ENCODE measurements at places on chromosomes 5 and 9. TPM values are rescaled to one million over a fixed set of nuclear protein-coding genes. Genes with fewer than 3 reads are reported as not detected.

- DNase-seq, result no peak
These were observed 25.8 kb downstream of the CDC25C start for GRCh38 chr5:138305797-138306196.

DNA sequence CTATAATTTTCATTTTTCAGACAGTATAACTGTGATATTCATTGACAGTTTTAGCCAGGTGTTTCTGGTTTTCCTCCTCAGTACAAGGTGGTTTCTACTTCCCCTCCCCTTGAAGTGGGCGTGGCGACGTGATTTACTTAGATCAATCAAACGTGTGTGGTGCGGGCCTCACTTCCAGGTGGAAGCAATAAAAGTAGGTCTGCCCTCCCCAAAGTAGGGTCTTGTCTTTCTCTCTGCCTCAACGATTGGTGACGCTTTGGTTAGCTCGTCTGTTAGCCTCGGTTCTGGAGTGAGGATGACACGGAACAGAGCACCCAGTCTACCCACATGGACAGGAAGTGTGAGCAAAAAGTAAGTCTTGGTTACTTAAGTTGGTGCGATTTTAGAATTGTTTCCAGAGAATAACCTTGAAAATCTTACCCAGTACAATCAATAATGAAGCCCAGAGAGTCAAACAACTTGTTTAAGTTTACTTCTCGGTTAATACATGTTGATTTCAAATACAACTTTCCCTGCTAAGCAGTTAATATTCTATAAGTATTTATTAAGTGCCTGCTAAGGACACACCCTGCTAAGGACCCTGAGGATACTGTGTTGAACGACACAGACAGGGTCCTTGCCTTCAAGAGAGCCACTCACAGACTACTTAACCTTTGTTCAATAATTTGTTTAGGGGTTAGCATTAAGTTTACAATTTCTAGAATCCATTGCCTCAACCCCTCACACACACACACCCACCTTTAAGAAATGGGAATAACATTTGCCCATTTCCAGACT lies 48.4 kb downstream of the COX7C start:
- no peak for DNase-seq

DNA sequence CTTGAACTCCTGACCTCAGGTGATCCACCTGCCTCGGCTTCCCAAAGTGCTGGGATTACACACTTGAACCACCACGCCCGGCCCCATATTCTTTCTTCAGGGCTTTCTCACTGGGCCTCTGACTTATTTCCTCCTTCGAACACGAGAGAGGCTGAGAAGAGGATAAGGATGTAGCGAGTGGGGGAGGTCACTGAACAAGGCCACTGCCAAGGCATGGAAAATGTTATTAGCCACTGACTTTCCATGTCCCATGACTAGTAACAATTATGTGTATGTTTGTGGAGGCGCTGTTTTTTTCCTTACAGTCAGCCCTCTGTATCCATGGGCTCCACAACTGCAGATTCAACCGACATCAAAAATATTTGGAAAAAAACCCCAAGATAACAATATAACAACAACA lies 12.3 kb upstream of the FCHSD1 start:
- no peak for DNase-seq

F2RL2 gene
- 0.31 TPM for total RNA-seq

GRCh38 chr5:146862641-146863040 lies 15.9 kb downstream of the PPP2R2B start:
- DNase-seq, result no peak

SSBP2 gene
- 372 TPM for total RNA-seq

IFNB1 gene
- not detected for total RNA-seq

- DNase-seq, result no peak
These were observed 1.5 kb downstream of the CTNNA1 start for GRCh38 chr5:138754699-138755057.

Measured in occipital lobe (tissue), 3 donors.